Suppressor macrophage (primary cell): ENCODE measurements at places on chromosomes 5 and 9.

GRCh38 chr9:84285381-84285780, 55.2 kb downstream of the SLC28A3 start:
- DNase-seq = no peak

DNA sequence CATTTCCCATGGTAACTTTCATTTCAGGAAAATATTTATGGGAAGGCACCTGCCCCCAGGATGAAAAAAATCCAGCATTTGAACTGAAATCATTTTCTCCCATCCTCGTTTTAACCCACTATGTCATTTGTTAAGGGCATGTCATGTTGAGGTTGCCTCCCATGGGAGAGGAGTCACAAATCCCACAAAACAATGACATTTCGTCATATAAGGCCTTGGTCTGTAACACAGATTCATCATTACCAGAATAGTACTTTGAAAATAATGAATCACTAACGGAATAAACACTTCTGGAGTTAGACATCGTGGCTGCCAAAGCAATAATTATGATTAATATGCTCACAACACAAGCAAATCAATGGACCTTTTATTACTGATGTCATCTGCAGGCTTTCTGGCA, 274.1 kb downstream of the NDUFS4 start:
- no peak for DNase-seq

GRCh38 chr5:159854916-159855315, 61.4 kb upstream of the ADRA1B start:
- no peak for DNase-seq

GRCh38 chr9:100731038-100731556, 153.2 kb downstream of the CAVIN4 start:
- no peak for DNase-seq

GRCh38 chr5:14168793-14169262, 25.7 kb downstream of the TRIO start:
- no peak for DNase-seq

DNA sequence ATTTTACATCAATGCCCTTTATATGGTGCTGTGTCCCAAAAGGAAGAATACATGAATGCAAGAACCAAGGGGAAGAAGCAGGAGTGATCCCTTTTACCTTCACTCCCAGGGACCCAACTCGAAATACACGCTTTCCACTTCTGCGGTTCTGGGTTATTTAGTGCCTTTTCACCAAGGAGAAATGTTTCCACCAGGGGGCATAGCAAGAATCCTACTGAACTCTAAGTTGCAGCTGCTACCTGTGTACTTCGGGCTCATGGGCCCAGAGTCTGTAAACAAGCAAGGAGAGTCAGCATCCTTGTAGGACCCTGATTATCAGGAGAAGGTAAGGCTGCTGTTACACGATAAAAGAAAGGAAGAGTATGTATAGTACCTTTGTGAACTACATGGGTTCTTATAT, 45.7 kb downstream of the DPYSL3 start:
- peak; percentile 17 for DNase-seq

GRCh38 chr5:14082973-14083372, 60.2 kb upstream of the TRIO start:
- DNase-seq = no peak

DNA sequence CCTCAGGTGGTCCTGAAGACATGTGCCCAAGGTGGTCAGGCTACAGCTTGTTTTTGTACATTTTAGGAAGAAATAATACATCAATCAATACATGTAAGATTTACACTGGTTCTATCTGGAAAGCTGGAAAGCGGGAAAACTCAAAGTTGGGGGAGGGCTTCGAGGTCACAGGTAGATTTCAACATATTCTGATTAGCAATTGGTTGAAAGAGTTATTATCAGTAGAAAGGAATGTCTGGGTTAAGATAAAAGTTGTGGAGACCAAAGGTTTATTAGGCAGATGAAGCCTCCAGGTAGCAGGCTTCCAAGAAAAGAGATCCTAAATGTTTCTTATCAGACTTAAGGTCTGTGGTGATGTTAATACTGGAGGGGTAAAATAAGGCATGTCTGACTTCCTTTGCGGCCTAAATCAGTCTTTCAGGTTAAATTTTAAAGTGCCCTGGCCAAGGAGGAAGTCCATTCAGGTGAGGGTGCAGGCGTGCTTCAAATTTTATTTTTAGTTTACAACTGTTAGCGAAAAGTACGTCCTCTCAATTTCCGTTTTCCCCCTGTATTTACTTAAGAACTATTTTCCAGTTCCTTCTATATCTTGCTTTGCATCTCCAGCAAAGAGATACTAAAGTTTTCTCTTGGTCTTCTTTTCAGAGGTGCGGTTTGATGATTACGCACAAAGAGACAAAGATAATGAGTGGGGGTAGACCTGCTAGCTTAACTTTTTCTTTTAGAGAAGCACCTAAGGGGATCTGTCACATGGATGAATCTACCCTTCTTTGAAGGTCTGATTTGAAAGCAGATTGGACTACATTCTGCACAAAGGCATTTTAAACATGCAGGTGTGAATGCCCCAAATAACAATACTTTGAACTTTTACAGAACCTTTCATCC, 578.6 kb downstream of the RAB3C start:
- DNase-seq = no peak

GRCh38 chr5:73985145-73985544, 359.1 kb downstream of the ARHGEF28 start:
- DNase-seq = no peak

- peak; percentile 50 for DNase-seq
Measured at GRCh38 chr5:133565993-133566392, 46.3 kb downstream of the FSTL4 start.

GRCh38 chr5:172186114-172186695, 1.8 kb downstream of the STK10 start:
- DNase-seq = peak; percentile 28

DNA sequence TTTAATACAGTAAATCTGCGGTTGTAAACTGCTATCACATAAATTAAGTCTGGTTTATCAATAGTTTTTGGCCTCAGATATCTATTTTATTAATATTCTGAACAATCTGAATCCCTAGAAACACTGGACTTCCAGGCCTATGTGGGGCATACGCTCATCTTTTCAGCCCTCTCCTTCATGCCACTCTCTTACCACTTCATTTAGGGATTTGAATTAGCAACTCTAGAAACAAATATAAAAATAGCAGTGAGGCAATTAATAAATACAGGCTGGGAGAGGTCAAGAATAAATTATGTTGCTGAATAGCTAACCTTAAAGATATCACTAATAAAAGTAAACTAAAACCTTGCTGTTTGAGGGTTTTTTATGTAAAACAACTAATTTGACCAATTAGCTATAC, 480.3 kb upstream of the CD180 start:
- no peak for DNase-seq

- DNase-seq = no peak
Measured at GRCh38 chr5:81205058-81205457, 28.1 kb upstream of the CKMT2 start.

GRCh38 chr9:129412814-129413536, 207.9 kb downstream of the C9orf50 start:
- DNase-seq = peak; percentile 94

GRCh38 chr5:159781626-159782157, 134.6 kb upstream of the ADRA1B start:
- DNase-seq = no peak

- DNase-seq = no peak
Measured at GRCh38 chr5:10303699-10304170, 4.0 kb downstream of the CMBL start.

DNA sequence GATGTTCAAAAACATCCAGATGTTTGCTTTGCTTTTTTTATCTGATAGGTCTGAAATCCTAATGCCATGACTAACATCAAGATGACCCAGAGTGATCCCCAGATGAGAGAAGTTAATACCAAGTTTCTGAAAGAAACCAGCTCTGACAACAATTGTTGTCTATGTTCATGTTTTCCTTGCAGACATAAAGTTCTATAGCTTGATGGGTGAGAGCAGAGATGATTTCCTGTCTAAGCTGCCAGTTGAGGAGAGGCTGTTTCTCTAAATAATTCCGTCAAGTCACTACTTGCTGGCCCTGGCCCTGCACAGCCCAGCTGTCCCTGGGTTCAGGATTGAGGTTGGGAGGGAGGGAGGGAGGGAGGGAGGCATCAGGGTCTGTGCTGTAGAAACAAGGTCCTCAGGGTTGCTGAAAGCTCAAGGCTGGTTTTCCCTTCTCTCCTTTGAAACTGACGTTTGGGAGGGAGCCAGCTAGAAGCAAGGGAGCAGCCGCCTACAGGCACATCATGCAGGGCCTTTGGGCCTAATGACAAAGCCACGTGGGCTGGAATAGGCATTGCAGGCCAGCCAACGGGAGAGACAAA, 3.9 kb downstream of the SPARC start:
- peak; percentile 65 for DNase-seq

- no peak for DNase-seq
Measured at GRCh38 chr5:41797662-41798061, 72.6 kb downstream of the OXCT1 start.

DNA sequence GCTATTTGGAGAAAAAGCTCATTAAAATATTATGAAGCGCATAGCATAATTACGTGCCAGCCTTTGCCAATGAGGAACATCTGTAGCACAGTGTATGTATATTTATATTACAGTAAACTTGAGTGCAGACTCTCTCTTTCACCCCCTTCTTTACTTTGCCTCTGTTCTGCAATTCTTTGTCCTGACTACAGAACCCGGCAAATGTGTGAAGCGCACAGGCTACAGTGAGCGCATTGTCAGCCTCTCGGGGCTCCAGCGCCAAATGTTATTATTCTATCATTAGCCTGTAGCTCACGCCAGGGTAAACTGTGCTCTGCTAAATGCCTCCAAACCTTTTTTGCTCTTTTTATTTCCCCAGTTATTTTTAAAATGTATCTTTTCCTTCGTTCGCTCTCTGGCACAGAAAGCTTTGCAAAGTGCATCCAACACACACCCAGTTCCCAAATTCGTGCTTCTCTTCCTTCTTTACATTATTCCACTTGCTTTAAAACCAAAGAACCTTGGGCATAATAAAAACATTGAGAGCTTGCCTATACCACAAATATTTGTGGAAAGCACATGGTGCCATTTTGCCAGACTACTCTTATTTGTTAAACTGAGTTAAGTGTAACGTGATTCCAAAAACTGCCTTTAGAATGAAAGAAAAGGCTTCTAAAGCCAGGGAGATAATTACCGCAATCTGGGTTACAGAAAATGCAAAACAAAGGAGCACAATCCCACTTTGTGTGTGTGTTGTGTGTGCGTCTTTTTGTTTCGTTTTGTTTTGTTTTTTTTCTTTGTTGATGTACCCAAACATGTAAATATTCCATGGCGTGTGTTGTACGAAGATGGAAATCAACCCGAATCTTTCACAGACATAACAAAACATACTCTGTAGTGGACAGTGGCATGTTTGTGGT, 164.1 kb upstream of the MPDZ start:
- DNase-seq = no peak

DNA sequence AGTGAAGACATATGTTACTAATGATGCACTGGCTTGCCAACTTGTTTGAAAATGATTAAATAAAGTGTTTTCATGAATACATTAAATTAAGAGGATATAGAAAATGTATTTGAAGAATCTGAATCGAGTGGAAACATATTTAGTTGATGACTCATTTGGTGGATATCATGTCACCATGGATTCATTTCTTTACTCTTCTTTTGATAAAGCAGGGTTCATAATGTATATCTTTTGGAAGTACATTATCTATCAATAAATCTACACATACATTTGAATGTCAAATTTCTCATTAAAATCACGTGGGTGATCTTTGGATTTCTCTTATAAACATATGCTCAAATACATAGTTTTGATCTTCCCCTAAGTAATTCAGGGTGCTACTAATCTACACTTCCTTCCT, 1148.1 kb upstream of the ACO1 start:
- DNase-seq = no peak

DNA sequence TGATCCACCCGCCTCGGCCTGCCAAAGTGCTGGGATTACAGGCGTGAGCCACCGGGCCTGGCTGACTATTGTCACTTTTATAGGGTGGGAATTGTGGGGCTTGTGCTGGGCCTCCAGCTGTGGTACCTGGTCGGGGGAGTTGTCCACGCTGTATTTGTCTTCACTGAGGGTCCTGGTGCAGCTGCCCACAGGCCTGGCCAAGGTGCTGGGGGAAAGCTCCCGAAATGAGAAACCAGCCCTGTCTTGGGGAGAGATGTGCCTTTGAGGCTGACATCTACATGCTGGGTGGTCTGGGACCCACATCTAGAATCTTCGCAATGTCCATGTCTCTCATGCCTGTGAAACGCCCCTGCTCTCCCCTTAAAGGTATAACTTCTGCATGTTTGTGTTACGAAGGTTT, 2.6 kb downstream of the EXOC3 start:
- DNase-seq = no peak

GRCh38 chr5:72234868-72235267, 85.2 kb downstream of the MRPS27 start:
- no peak for DNase-seq

GRCh38 chr5:83846624-83847350, 126.1 kb upstream of the HAPLN1 start:
- DNase-seq = no peak

- DNase-seq = no peak
Measured at GRCh38 chr5:56164376-56164775, 68.8 kb downstream of the ANKRD55 start.

DNA sequence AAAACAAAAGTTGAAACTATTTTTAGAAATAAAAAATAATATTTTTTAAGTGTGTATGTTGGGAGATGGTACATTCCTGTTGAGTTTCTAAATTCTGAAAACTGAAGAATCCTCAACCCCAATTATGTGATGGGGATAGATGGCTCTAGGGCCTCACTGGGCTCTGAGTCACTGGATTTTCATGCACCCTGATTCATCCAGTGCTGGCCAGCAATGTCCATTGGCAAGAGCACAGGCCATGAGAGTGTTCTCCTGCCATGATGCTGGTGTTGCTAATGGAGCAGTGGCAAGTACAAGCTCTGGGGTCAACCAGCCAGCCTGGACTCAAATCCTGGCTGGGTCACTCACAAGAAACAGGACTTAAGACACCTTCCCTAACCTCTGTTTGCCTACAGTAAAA, 23.3 kb downstream of the SMIM23 start:
- DNase-seq = no peak

DNA sequence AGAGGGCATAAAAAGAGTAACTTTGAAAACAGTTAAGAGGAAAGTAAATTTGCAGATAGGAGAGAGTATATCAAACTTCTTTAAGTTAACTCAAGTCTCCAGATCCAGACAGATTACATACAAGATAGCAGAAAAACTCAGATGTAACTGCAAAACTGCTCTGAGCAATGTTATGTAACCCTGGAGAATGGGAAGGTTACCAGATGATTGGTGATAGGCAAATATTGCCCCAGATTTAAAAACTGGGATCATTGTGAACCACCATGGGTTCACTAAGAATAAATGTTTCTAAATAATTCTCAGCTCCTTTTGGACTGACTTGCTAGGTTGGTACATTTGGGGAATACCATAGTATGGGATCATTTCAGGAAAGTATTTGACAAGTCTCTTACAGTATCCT, 176.5 kb downstream of the ARL15 start:
- DNase-seq = no peak

- DNase-seq = no peak
Measured at GRCh38 chr5:131274326-131275063, 10.6 kb downstream of the CDC42SE2 start.
